Inflammatory macrophage treated with lipopolysaccharide for 1 hour (primary cell): ENCODE measurements at places on chromosomes 5 and 9.

- no peak for DNase-seq
Measured at GRCh38 chr5:58022055-58022454, 437.8 kb downstream of the PLK2 start.

DNA sequence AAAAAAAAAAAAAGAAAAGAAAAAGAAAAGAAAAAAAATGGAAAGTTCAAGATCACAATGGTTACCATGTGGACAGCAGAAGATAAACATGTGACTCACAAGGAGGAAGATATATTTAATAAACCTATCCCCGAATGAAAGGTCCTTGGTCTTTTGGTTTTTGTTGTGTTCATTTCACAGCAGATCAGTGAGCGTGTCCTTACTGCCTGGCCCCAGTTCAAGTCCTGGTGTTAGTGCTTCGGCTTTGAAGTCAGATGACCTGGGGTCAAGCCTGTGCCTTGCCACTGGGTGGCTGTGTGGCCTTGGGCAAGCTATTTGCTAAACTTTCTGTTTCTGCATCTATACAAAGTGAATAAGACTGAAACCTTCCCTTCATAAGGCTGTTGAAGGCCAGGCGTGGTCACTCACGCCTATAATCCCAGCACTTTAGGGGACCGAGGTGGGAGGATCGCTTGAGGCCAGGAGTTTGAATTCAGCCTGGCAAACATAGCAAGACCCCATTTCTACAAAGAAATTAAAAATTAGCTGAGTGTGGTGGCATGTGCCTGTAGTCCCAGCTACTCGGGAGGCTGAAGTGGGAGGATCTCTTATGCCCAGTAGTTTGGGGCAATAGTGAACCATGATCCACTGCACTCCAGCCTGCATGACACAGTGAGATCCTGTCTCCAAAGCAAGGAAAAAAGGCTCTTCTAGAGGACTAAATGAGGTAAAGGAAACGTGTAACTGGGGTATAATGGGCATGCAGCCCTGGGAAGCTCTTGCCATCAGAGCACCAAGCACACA lies 94.5 kb upstream of the SPATA31D4 start:
- DNase-seq = no peak

DNA sequence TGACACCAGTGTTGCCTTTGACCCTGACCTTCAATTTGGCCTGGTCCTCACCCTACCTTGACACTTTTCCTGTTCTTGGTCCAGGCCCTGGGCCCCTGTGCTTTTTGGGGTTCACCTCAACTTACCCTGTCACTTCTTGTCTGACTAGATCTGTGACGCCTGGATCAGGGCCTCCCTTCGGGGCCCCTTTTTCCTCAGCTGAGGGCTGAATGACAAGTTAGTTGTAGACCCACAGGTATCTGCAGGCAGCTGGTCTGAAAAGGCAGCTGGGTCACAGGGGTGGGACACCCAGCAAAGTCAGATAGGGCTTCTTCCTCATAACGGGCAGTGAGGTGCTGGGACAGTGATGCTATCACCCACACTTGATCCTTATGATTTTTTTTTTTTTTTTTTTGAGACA lies 10.0 kb upstream of the MYORG start:
- no peak for DNase-seq

- DNase-seq = no peak
Measured at GRCh38 chr9:12289711-12290110, 403.5 kb upstream of the TYRP1 start.

DNA sequence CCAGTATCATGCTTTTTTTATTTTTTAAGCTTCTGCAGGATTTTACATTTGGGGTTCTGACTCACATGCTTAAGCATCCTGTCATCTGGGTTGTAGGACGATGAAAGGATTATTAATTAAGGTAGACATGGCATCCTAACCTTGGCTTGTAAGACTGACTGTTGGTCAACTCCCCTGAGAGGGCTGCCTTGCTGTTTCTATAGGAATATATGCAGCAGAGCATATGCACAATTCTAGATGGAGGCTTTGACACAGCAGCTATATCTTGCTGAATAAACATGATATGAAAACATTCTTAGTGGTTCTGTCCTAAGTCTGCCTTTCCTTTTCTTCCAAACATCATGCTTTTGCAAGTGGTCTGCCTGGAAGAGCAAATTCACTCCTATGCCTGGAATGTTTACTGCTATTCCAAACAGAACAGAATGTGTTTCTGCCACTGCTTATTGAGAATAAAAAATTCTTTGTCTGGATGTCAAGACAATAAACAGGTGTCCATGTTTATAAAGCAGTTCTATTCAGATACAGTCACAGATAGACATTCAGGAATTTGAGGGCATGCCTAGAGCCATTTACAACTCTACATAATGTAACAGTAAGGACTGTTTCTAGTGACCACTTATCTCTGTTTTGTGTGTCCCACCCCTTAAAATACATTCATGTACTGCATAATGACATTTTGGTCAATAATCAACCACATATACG lies 166.2 kb upstream of the PPP2R2B start:
- no peak for DNase-seq

- DNase-seq = no peak
Measured at GRCh38 chr9:113631871-113632665, 168.5 kb downstream of the RGS3 start.

DNA sequence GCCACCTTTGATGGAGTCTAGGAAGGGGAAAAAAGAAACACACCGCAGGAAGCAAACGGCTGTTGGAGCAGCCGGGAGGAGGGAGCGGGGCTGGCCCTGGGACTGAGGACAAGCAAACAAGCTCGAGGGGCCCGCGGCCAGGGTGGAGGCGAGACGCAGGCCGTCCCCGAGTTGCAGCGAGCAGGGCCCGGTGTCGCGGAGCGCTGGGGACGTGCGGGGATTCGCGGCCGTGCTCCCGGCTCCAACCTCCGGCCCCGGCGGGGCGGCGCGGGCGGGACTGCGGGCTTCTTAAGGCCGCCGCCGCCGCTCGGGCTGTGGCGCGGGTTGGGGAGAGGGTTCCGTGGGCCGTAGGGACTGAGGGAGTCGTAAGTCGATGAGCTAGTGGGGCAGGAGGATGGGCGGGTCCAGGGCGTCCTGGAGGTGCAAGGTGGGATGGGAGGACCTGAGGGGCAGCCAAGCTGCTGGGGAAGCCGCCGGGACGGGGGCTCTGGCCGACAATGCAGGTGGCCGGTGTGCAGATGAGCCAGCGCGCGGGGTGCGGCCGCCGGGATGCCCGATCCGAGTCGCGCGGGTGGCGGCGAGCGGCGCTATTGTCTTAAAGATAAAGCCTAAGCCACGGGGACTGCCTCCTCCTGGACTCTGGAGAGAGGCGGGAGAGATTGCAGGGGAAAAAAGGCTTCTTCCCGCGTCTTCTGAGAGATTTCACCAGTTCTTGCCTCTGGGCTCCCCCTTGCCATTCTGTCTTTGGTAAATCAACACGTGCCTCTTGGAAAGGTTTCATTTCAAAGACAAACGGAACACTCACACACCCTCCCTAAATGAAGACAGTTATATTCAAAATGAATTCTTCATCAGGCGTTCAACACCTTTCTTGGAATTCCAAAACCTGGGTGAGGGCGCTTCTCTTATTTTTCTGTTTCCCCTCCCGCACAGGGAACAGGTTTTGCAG lies 1.6 kb upstream of the HAPLN1 start:
- DNase-seq = no peak
